ENCODE measurements at places on chromosomes 12 and 14. TPM values are rescaled to one million over a fixed set of nuclear protein-coding genes. Genes with fewer than 3 reads are reported as not detected.

The SETD3 gene
- 68.0 TPM for total RNA-seq

The NR2C1 gene
- 31.5 TPM for total RNA-seq

The CISTR gene
- total RNA-seq = not detected

DNA sequence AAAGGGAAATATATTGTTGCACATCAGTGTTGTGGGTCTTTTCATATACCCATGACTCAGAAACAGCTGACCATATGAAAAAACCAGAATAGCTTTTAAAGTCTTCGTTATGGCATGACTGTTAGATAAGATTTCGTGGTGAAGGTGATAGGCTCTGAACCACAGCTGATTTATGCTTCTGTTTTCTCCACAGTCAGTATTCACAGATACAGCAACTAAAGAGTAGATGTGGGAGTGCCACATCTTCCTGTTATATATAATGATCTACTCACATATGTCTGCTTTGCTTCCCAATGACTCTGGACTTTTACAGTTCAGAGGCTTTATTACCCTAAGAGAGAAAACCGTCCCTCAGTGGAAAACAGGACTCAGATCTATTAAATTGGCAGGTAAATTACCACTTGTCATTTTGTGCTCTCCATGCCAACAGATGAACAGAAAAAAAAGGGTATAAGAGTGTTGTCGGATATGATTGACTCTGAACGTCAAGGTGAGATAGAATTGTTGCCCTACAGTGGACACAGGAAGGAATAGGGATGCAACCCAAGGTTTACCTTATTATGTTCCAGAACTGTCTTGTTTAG is 1037.1 kb downstream of the GALC start:
- no peak for DNase-seq

GRCh38 chr14:68607081-68607866 is 185.6 kb downstream of the ZFP36L1 start:
- DNase-seq = peak; percentile 59

DNA sequence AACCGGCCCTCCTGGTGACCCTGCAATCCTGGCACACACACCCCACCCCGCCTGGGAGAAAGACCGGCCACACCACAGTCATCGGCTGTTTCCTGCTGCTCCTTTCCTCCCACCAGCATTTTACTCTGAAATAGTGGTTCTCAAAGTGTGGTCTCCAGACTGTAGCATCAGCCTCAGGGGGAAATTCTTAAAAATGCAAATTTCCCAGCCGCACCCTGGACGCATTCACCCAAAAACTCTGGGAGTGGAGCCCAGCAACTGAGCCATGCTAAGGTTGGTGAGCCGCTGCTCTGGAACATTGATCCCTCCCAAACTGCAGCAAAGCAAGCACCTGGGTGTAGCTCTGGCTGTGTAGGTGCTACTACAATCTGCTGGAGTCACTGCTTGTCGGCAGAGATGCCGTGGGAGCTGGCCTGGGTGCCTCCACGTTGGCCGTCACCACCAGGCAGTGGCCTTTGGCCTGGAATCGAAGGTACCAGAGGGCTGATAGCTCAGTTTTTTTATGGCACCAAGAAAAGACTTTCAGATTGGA is 38.4 kb upstream of the BCL2L14 start:
- no peak for DNase-seq

The KLRB1 gene
- not detected for total RNA-seq

GRCh38 chr14:22318951-22319350 is 270.1 kb downstream of the DAD1 start:
- DNase-seq = no peak

Measured in GM23338 (cell line).